ENCODE measurements at places on chromosomes 2 and 18.
A peak's percentile ranks its signal among the peaks of the same experiment; 100 is the strongest.

GRCh38 chr2:88660622-88661021 is 30.9 kb upstream of the RPIA start:
- no peak for DNase-seq

DNA sequence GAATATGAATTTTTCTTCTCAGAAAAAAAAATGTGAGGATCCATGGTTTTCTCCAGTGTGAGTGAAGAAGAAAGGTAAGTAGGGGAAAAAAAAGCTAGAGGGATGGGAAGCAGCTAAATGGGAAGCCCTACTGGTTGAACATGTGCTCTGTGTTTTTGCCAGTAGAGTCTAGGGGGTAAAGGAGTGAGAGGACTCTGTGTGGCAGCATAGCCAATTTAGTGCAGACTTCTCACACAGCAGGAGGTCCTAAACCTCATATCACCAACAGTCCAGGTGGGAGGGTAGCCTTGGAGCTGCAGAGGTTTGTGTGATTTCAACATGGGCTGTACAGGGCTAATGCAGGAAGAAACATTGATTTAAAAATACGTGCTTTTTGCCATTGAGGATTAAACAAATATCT is 334.5 kb upstream of the SPHKAP start:
- DNase-seq = no peak

GRCh38 chr2:98394595-98395153 is 48.4 kb downstream of the CNGA3 start:
- no peak for DNase-seq

GRCh38 chr2:21944536-21944935 is 820.8 kb downstream of the TDRD15 start:
- DNase-seq = no peak

- DNase-seq = peak; percentile 24
Observed at GRCh38 chr2:229980431-229981184, 58.3 kb downstream of the FBXO36 start.

GRCh38 chr2:36337354-36337753 is 18.2 kb upstream of the CRIM1 start:
- DNase-seq = no peak

- DNase-seq = no peak
Observed at GRCh38 chr18:40250236-40250635, 1704.8 kb upstream of the PIK3C3 start.

- peak; percentile 35 for DNase-seq
Observed at GRCh38 chr2:146661473-146662096, 1183.2 kb upstream of the ACVR2A start.

DNA sequence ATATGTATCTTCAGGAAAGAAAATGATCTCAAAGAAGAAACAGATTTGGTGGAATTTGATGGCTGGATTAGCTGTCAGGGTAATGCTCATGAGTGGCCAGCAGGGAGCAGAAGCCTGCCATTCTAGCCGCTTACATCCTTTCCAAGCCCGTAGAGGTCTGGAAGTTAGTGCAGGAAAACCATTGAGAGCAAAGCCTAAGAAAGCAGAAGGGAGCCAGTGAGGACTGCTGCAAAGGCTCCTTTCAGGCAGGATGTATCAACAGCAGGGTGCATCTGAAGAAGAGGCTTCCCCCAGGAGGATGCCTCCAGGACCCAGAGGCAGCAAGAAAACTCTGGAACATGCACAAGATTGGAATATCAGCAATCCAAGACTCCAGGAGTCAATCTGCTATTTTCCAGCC is 22.9 kb upstream of the LBH start:
- peak; percentile 81 for DNase-seq

DNA sequence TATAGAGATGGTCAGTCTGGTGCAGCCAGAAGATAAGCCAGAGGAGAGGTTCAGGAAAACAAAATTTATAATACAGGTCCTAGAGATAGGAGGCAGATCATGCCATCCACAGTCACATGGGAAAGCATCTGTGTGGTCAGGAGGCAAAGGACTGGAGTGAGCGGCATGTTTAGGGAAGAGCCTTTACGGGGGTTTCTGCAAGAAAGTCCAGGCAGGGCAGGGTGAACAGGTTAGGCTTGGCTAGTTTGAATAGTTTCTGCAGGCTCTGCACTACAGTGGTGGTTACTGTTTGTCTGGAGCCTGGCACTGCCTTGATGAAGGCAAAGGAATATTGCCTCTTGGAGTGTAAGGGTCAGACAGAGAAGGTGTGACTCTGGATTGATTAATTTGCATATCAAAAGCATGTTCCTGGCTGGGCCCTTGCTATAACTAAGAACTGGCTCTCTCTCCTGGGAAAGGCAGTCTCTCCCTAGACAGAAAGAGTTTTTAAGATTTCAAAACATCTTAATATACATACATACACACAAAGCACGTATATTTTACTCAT is 1034.7 kb upstream of the CHAC2 start:
- no peak for DNase-seq

GRCh38 chr2:189002079-189002478 is 27.9 kb downstream of the COL3A1 start:
- DNase-seq = no peak

GRCh38 chr2:45809205-45809604 is 157.7 kb downstream of the PRKCE start:
- no peak for DNase-seq
